ENCODE measurements at places on chromosomes 13 and 19. TPM values are rescaled to one million over a fixed set of nuclear protein-coding genes. Genes with fewer than 3 reads are reported as not detected.

DNA sequence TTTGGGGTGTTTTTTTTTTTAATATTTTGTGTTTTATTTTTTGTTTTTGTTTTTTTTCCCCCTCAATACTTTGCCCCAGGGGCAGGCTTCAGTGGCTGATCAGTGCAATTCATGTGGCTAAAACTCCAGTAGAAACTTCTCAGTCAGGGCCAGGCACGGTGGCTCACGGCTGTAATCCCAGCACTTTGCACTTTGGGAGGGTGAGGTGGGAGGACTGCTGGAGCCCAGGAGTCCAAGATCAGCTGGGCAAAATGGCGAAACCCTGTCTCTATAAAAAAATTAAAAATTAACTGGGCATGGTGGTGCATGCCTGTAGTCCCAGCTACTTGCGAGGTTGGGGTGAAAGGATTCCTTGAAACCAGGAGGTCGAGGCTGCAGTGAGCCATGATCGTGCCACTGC is 17.4 kb upstream of the ATP8A2 start:
- no peak for DNase-seq

DNA sequence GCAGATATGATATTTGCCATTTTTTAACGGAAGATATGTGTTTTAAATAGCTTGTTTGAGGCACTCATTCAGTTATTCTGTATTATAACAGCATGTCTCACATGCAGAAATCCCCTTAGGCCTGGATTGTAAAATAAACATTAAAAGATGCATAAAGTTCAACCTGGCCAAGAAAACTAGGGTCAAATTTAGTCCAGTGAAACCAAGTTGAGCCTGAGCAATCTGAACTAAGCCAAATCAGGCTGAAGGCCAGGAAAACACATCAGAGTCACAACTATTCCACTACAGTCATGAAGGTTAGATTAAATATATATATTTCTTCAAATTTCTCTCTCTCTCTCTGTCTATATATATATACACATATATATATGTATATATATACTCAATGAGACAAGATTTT is 504.8 kb downstream of the SLITRK1 start:
- DNase-seq, result no peak

Gene NCR1
- 12.6 TPM for total RNA-seq

Gene ACP7
- 0.14 TPM for total RNA-seq

Gene URAD
- not detected for total RNA-seq

Gene PCDH17
- 0.24 TPM for total RNA-seq

Gene ZBTB32
- total RNA-seq, result not detected

Gene KLK7
- total RNA-seq, result 1.1 TPM

Gene ATXN8OS
- total RNA-seq, result not detected

Data from H7 (cell line).